ENCODE measurements at places on chromosomes 3 and 15. TPM values are rescaled to one million over a fixed set of nuclear protein-coding genes. Genes with fewer than 3 reads are reported as not detected.

DNA sequence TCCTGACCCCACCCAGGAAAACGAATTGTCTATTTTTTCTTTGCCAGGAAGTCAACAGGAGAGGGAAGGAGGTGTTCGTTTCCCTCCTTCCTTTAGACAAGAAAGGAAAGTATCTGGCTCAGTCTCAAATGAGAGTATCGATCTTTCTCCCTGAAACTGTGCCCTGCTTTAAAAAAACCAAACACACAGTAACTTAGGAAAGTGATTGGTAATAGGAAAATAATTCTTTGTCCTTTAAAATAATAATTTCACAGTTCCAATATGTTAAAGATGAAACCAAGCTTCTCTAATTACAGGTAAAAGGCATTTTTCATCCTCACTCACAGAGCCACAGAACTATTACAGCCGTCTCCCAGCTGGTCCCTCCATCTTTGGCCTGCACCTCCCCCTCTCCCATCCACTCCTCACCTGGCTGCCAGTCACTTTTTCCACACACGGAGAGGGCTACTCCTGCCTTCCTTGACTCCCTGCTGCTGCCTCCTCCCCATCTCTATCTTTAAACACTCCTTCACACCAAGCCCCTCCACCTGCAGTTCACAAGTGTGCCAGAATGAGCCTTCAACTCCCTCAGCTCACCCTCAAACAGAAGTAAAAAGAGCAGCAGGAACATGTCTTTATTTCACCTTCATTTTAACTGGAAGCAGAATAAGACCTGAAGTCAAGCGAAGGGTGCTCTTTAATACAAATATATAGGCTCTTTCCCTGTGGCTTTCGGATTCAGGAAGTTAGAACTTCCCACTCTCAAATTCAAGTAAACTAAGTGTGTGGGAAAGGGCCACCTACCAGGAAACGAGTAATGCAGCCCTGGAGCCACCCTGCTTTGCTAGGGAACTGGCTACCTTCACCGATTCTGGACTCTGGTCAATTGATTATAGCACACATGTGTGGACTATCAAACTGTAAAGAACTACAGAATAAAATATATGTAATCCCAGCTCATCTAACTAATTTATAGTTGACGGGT, 116.4 kb downstream of the SENP2 start:
- no peak for DNase-seq

- no peak for DNase-seq
These were observed 13.5 kb upstream of the TIPIN start for GRCh38 chr15:66369773-66370651.

- DNase-seq = peak; percentile 6
These were observed 501.3 kb downstream of the NTRK3 start for GRCh38 chr15:87755226-87755625.

- no peak for DNase-seq
These were observed 275.2 kb downstream of the EPHA6 start for GRCh38 chr3:97089621-97090020.

DNA sequence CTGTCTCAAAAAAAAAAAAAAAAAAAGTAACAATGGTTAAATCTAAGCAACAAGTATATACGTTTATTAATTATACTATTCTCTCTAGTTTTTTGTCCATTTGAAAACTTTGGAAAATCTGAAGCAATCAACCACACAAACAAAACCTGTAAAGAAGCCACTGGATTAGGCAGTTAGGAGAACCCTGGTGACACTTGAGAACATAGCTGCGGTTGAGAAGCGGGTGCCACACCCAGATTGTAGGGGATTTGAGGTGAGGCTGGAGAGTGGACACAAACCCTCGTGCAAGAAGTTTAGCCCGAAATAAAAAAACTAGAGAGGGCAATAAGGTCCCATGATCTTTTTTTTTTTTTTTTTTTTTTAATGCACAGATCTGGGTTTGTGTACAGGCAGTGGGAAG, 25.9 kb upstream of the ZBTB38 start:
- DNase-seq = no peak

GRCh38 chr3:11250902-11251806, 21.0 kb upstream of the ATG7 start:
- DNase-seq = no peak

DNA sequence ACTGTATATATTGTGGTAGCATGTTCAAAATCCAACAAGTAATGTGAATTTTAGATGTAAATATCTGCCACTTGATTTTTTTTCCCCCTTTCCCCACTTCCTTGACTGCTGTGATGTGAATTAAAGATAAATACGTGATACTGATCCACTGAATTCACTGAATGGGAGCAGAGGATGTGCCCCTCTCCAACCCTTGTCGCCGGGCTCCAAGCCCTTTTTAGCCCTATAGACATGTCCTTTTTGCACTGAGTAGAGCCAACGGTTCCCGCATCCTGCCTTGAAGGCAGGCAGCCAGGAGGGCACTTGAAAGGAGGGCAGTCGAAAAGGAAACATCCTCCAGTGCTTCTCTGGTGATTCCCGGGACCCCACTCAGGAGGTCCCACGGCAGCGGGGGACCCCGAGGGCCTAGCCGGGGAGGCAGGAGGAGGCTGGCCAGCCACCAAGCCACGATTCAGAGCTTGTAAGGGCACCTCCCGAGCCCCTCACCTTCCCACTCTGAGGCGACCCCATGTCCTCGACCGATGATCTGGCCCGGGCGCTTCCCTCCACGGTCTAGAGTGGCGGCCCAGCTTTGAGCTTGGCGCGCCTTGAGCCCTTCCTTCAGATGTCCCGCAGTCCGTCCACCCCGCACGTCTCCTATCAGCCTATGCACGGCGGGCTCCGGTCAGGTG, 901 bp upstream of the MANF start:
- no peak for DNase-seq

DNA sequence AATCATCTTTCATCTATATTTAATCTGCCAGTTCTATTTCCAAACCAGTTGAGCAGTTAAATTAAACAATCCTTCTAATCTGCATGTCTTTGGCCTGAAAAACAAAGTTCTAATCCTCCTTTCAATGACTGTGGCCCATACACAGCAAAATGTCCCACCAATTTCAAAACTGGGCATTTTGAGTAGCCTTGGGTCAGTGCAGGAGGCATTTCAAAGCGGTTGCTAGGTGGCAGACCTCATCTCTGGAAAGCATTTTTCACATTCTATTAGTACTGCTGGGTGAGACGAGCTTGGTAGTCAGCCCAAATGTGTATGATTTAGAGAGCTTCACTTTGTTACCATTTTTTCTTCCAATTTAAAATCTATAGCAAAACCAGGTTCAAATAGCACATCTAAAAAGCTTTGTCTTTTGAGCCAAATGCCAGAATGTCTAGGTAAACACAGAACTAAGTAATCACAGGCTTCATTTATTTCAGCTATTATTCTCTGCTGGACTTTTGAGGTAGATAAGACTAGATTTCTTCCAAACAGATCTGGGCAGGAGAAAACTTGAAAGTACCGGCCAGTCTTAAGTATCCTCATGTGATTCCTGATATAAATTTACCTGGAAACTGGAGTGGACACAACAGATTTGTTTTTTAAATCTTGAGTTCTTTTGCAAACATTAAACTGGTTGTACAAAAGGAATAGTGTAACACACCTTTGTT, 8.9 kb upstream of the ARHGEF26 start:
- DNase-seq = no peak

GRCh38 chr3:189808246-189809007, 177.2 kb downstream of the TP63 start:
- no peak for DNase-seq

- DNase-seq = peak; percentile 98
These were observed 132.1 kb downstream of the LPP start for GRCh38 chr3:188286087-188286513.

- DNase-seq = no peak
These were observed 65.7 kb downstream of the RLBP1 start for GRCh38 chr15:89155656-89156055.

- peak; percentile 95 for DNase-seq
These were observed 132.2 kb downstream of the GREM1 start for GRCh38 chr15:32849769-32850668.

- DNase-seq = no peak
These were observed 140.2 kb upstream of the PLXND1 start for GRCh38 chr3:129746629-129747028.

DNA sequence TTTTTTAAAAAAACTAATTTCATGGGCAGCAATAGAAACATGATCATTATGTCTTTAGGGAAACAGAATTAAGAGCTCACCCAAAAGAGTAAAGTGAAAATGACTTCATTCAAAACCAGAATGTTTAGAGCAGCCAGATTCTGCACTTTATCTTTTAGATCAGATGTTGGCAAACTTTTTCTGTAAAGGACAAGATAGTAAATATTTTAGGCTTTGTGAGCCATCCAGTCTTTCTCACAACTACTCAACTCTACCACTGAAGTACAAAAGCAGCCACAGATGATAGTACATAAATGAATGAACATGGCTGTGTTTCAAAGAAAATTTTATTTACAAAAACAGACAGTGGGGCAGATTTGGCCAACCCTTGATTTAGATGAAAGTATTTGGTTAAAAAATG, 84.5 kb downstream of the SETD2 start:
- DNase-seq = no peak

GRCh38 chr3:112693186-112693585, 52.2 kb upstream of the CCDC80 start:
- no peak for DNase-seq

DNA sequence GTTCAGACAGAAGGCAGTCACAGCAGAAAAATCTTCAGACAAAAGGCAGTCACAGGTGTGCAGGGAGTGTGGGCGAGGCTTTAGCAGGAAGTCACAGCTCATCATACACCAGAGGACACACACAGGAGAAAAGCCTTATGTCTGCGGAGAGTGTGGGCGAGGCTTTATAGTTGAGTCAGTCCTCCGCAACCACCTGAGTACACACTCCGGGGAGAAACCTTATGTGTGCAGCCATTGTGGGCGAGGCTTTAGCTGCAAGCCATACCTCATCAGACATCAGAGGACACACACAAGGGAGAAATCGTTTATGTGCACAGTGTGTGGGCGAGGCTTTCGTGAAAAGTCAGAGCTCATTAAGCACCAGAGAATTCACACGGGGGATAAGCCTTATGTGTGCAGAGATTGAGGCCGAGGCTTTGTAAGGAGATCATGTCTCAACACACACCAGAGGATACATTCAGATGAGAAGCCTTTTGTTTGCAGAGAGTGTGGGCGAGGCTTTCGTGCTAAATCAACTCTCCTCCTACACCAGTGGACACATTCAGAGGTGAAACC, 27.6 kb downstream of the ZNF589 start:
- DNase-seq = no peak

DNA sequence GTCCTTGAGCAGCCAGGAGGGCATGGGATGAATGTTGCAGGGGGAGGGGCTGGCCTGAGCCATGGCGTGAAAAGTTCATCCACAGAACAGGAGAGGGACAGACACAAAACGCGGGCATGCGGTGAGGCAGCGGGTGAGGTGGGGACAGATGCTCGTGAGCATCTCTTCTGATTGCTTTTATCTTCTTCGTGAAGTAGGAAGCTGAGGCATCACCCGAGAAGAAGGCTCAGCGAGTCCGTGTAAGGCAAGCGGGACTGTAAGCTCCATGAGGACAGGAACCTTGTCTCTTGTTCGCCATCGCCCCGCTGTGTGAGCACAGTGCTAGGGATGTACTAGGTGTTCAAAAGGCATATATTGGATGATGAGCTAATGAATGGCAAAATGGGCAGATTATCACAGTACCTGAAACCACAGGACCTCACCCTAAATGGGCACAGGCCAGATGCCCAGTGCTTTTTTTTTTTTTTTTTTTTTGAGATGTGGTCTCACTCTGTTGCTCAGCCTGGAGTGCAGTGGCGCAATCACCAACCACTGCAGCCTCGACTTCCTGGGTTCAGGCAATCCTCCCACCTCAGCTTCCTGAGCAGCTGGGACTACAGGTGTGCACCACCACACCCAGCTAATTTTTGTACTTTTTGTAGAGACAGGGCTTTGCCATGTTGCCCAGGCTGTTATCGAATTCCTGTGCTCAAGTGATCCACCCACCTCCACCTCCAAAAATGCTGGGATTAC, 46.8 kb downstream of the CPN2 start:
- no peak for DNase-seq

- DNase-seq = no peak
These were observed 14.7 kb upstream of the RAB6B start for GRCh38 chr3:133910422-133910821.

DNA sequence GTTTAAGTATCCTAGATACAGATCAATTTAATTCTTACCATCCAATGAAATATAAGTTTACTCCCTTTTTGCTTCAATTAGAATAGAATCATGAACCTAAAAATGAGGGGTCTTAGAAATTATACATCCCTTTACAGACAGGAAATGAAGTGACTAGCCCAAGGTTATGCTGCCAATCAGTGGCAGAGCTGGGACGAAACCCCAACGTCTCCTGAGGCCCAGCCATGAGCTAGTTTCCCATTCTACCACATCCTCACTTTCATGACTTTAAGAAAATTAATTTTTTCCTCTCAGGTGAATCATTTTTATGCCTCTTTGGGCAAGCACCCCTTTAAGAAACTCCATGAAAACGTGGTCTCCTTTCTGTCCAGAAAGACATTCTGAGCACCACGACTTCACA, 11.2 kb downstream of the LRIG1 start:
- DNase-seq = no peak

GRCh38 chr3:61954097-61954540, 392.7 kb downstream of the PTPRG start:
- peak; percentile 10 for DNase-seq

DNA sequence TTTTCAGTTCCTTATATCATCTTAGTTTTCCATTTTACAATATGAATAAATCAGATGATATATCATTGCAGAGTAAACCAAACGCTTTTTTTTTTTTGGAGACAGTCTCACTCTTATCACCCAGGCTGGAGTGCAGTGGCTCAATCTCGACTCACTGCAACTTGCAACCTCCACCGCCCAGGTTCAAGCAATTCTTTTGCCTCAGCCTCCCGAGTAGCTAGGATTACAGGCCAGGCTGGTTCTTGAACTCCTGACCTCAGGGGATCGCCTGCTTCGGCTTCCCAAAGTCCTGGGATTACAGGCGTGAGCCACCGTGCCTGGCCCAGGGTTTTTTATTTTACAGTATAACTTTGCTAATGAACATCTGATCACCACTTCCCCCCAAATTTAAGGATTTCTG, 5.9 kb upstream of the EBLN2 start:
- DNase-seq = no peak

- no peak for DNase-seq
These were observed 62.4 kb upstream of the RARB start for GRCh38 chr3:25365636-25366035.

DNA sequence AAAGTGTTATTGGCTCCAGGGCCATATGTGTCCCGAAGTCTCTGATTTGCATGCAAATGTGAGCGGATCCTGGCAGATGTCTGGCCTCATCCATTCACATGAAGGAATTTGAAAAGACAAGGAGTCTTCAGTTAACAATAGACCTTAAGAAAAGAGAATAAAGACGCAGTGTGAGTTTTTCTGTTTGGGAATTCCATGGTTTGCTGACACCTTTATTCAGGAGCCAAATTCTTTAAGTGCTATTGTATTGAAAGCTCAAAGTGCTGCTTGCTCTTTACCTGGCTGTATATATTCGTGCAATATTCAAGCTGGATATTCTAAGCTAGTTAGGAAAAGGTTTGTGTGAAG, 2.2 kb downstream of the LRRN1 start:
- no peak for DNase-seq

OSBPL10 gene
- 7.6 TPM for total RNA-seq

INSYN1 gene
- 1.2 TPM for total RNA-seq

CISH gene
- total RNA-seq = 1.2 TPM

ARNT2 gene
- 15.1 TPM for total RNA-seq

GCNT3 gene
- total RNA-seq = not detected

ANKRD63 gene
- not detected for total RNA-seq

SACM1L gene
- 48.8 TPM for total RNA-seq

SIDT1 gene
- not detected for total RNA-seq

GOLGA8B gene
- total RNA-seq = 23.7 TPM

SSR3 gene
- 743 TPM for total RNA-seq

ATOSA gene
- total RNA-seq = 28.6 TPM

ZDHHC19 gene
- not detected for total RNA-seq

ISG20 gene
- total RNA-seq = 0.47 TPM

CHP1 gene
- total RNA-seq = 120 TPM

GOLGA8G gene
- not detected for total RNA-seq

Measured in HFFc6 (cell line).